SJSA1 (cell line): ENCODE measurements at places on chromosomes 5 and 9. TPM values are rescaled to one million over a fixed set of nuclear protein-coding genes. Genes with fewer than 3 reads are reported as not detected.

GRCh38 chr5:134989266-134989830 lies 21.6 kb downstream of the CATSPER3 start:
- no peak for DNase-seq
- H3K4me3 ChIP-seq: no peak overlapping the region
- no peaks in the 10 kb centered on the region for H3K36me3 ChIP-seq
- no peaks in the 10 kb centered on the region for H3K4me1 ChIP-seq

GRCh38 chr5:97635553-97635952 lies 452.5 kb upstream of the RIOK2 start:
- no peaks in the 10 kb centered on the region for H3K4me1 ChIP-seq
- no peak overlapping the region for H3K27ac ChIP-seq
- no peaks in the 10 kb centered on the region for H3K36me3 ChIP-seq
- no peaks in the 10 kb centered on the region for H3K27me3 ChIP-seq

GRCh38 chr9:114004221-114004716 lies 73.8 kb downstream of the AMBP start:
- peaks cover 19% of the 10 kb centered on the region for H3K36me3 ChIP-seq
- peak; percentile 23 for DNase-seq
- H3K4me3 ChIP-seq: no peak overlapping the region
- no peaks in the 10 kb centered on the region for H3K27me3 ChIP-seq
- H3K4me1 ChIP-seq: no peaks in the 10 kb centered on the region
- no peak overlapping the region for H3K27ac ChIP-seq

DNA sequence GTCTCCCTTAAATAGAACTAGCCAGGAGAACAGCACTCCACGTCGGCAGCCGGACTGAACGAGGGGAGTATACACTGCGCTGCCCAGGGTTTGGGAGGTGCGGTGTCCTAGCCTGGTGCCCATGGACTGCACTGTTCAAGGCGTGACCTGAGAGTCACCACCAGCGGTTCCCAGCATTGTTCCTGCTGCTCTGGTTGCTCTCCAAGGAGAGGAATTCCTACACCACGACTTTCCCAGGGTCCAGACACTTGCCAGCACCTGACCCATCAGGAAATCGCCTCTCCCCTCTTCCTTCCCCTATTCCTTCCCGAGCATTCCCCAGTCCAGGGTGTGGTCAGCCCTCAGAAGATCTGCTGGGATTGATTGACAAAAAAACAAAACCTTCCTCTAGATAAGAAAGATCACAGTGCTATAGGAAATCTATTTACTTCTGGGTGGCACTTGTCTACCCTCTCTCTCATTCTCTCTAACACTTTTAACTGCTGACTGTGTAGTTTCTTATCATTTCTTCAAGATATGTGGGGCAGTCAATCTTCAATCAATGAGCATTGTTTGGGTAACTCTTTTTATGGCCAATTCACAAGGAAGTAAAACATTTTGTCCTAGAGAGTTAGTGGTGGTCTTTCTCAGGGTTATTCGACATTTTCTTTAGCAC lies 297.8 kb upstream of the ACTBL2 start:
- no peaks in the 10 kb centered on the region for H3K27me3 ChIP-seq
- peak; percentile 31 for DNase-seq
- peaks cover 55% of the 10 kb centered on the region for H3K4me1 ChIP-seq

GRCh38 chr5:100904259-100904861 lies 1.3 kb upstream of the ST8SIA4 start:
- H3K27ac ChIP-seq: no peak overlapping the region
- H3K4me3 ChIP-seq: no peak overlapping the region
- H3K4me1 ChIP-seq: peaks cover 4% of the 10 kb centered on the region; the same call in 1 of the 2 replicates
- no peak for DNase-seq
- no peaks in the 10 kb centered on the region for H3K36me3 ChIP-seq

GRCh38 chr9:17339156-17339555 lies 204.3 kb downstream of the CNTLN start:
- DNase-seq: no peak
- H3K27me3 ChIP-seq: no peaks in the 10 kb centered on the region
- H3K4me3 ChIP-seq: no peak overlapping the region
- no peaks in the 10 kb centered on the region for H3K36me3 ChIP-seq
- H3K4me1 ChIP-seq: no peaks in the 10 kb centered on the region

- H3K27me3 ChIP-seq: no peaks in the 10 kb centered on the region
- H3K4me3 ChIP-seq: no peak overlapping the region
- H3K36me3 ChIP-seq: no peaks in the 10 kb centered on the region
- no peak for DNase-seq
- H3K27ac ChIP-seq: no peak overlapping the region
Observed at GRCh38 chr9:38436708-38437107, 12.5 kb upstream of the IGFBPL1 start.

DNA sequence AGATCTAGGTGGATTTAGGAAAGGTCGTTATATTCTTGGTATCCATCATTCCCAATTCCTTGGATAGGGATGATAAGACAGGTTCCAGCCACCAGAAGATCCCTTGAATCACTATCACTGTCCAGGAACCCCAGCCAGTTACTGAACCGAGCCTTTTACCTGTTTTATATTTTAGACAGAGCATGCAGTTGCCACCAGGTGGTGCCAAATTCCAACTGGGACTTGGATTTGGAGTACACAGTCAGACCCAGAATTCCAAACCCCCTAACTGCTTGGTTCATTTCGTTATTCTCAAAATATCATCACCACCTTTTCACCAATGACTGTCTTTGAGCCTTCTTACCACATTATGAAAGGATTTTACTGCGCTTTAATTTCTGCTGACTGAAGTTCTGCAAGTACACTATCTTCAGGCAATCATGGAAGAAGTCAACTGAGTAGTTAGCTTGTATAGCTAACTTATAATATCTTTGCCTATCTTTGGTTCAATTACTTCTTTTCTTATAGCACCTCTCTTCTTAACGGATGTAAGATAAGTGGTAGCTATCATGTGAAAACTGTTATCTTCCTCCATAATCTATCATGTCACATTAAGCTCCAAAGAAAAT lies 191.8 kb downstream of the PRR16 start:
- H3K27me3 ChIP-seq: no peaks in the 10 kb centered on the region
- DNase-seq: peak; percentile 51

- peaks cover 33% of the 10 kb centered on the region for H3K36me3 ChIP-seq
- DNase-seq: no peak
- H3K4me1 ChIP-seq: peaks cover 63% of the 10 kb centered on the region
- H3K27me3 ChIP-seq: no peaks in the 10 kb centered on the region
- H3K4me3 ChIP-seq: no peak overlapping the region
Observed at GRCh38 chr5:69502367-69502766, 9.8 kb downstream of the OCLN start.

DNA sequence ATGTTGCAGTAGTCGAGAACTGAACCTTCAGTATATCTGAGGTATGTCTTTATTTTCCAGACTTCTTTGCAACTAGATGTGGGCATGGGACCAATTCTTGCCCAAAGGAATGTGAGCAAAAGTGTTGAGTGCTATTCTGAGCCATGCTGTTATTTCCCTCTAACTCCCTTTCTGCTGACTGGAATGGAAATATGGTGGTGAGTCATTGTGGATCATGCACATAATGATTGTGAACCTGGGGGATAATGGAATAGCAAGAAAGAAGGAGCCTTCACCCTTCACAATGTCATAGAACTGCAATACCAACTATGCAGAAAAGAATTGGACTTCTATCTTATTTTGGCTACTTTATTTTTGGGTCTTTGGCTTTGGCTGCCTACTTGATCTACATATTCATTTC lies 10.3 kb upstream of the DOCK2 start:
- peaks cover 31% of the 10 kb centered on the region for H3K4me1 ChIP-seq
- DNase-seq: peak; percentile 76
- peak overlapping the region; percentile 10; the same call in 1 of the 2 replicates for H3K27ac ChIP-seq
- no peak overlapping the region for H3K4me3 ChIP-seq
- H3K36me3 ChIP-seq: no peaks in the 10 kb centered on the region
- H3K27me3 ChIP-seq: no peaks in the 10 kb centered on the region

DNA sequence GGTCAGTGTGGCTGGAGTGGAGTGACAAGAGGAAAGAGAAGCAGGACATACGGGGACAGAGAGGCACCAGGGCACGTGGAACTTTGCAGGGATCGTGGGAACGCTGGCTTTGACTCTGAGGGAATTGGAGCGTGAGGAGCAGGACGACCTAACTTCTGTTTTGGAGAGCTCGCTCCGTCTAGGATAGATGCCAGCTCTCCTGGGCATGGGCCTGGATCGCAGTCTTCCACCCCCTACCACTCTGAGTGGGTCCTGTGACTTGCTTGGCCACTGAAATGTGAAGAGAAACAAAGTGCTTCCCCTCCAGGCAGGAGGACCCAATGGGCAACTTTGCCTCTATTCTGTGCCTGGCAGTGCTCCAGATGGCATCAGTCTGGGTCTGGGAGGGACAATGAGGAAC lies 8.7 kb upstream of the SH3PXD2B start:
- no peak overlapping the region for H3K27ac ChIP-seq
- peaks cover 3% of the 10 kb centered on the region for H3K4me1 ChIP-seq
- H3K27me3 ChIP-seq: no peaks in the 10 kb centered on the region
- H3K4me3 ChIP-seq: no peak overlapping the region

DNA sequence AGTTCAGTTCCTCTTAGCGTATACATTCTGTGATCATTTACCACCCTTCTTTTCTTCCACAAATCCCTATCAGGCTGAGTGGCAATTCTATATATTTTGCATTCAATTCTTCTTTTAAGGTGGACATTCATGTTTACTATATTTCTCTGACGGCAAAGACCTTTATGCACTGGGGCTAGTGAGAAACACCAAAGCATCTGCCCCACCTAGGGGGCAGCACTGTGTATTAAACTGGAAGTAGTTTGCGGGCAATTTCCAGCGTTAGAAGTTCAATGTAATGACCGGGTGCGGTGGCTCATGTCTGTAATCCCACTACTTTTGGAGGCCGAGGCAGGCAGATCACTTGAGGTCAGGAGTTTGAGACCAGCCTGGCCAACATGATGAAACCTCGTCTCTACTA lies 27.9 kb upstream of the FBXL7 start:
- no peaks in the 10 kb centered on the region for H3K4me1 ChIP-seq
- no peaks in the 10 kb centered on the region for H3K36me3 ChIP-seq
- no peak overlapping the region for H3K4me3 ChIP-seq
- peaks cover 12% of the 10 kb centered on the region; the same call in 1 of the 2 replicates for H3K27me3 ChIP-seq
- H3K27ac ChIP-seq: no peak overlapping the region

DNA sequence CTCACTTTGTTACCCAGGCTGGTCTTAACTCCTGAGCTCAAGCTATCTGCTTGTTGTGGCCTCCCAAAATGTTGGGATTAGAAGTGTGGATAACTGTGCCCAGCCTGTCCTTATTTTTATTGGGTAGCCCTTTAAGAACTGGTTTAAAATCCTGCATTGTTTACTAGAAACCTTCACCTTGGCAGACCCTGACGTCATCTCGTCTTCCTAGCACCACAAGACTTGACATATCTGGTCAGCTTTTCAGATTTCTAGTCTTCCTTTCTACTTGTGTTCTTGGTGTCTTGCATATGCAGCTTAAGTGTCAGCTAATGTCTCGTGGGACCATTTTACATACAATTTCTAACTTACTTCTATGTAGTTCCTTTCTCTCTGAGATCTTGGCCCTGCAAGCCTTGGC lies 258.9 kb downstream of the IZUMO3 start:
- no peaks in the 10 kb centered on the region for H3K36me3 ChIP-seq
- H3K4me1 ChIP-seq: no peaks in the 10 kb centered on the region
- H3K4me3 ChIP-seq: no peak overlapping the region
- no peak overlapping the region for H3K27ac ChIP-seq
- H3K27me3 ChIP-seq: no peaks in the 10 kb centered on the region

DNA sequence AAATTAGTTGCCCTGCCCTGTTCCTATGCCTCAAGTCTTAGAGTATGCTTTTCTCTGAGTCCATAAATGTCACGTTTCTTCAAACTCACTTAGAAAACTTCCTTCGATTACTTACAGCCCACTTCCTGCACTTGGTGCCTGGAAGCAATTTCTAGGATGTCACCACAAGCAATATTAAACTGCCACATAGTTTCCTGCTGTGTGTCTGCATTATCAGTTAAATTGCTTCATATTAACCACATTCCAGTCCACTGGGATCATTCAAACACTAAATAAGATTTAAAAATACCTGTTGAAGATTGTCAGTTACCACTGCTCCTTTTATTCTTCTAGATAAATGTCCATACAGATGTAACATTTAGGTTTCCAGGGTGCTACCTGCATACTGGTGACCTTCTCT lies 4.1 kb downstream of the DENND1A start:
- DNase-seq: no peak
- H3K4me1 ChIP-seq: peaks cover 30% of the 10 kb centered on the region
- no peaks in the 10 kb centered on the region for H3K27me3 ChIP-seq
- no peak overlapping the region for H3K27ac ChIP-seq

GRCh38 chr9:95089257-95090022 lies 228.1 kb downstream of the FANCC start:
- peak overlapping the region; percentile 90 for H3K27ac ChIP-seq
- peaks cover 74% of the 10 kb centered on the region for H3K4me1 ChIP-seq
- peaks cover 43% of the 10 kb centered on the region for H3K36me3 ChIP-seq

DNA sequence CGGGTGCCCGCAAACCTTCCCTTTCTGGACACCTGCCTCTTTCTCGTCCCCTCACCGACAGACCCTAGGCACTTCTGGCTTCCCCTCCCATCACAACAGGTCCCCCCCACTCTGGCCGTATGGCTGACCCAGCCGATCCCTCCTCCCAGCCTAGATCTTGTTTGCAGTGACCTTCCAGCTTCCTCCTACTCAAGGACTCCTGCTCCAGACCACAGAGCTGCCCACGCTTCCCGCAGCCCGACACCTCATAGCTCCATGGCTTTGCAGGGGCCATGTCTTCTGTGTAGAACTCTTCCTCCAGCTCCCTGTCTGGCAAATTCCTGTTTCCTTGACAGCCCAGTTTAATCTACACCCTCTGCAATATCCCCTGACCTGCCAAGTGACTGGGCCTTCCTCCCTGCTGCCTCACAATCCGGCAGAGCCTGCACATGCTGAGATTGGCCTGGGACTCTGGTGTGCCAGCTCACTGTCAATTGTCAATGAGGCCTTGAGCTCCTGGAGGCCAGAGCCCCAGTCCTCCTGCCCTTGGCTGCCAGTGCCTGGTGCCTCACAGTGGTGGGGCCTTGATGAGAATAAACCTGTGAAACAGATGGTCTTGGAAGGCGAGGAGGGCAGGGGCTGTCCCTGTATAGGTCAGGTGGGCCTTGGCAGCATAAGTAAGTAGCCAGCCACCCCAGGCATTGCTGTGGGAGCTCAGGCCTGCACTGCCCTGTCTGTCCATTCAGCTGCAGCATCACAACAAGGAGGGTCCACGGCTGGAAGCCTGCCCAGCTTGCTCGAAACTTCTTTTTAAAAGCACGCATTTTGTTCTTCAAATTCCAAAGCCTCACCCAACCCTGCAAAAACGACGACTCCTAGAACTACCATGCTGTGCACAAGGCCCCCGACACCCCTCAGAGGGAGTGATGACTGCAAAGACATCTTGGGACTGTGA lies 50.5 kb downstream of the GADD45G start:
- no peaks in the 10 kb centered on the region for H3K36me3 ChIP-seq
- DNase-seq: no peak
- no peaks in the 10 kb centered on the region; the same call in 1 of the 2 replicates for H3K27me3 ChIP-seq
- H3K4me3 ChIP-seq: no peak overlapping the region

GRCh38 chr5:176730815-176731475 lies 79.4 kb upstream of the UNC5A start:
- DNase-seq: no peak
- H3K4me3 ChIP-seq: no peak overlapping the region
- no peaks in the 10 kb centered on the region for H3K4me1 ChIP-seq
- no peak overlapping the region for H3K27ac ChIP-seq
- peaks cover 98% of the 10 kb centered on the region for H3K27me3 ChIP-seq

Gene ZNF608
- 13.1 and 17.2 TPM in 2 replicates for total RNA-seq

Gene PLAC8L1
- not detected in 2 replicates for total RNA-seq

Gene UGT3A1
- total RNA-seq: 1.0 TPM in 1 of 2 replicates, not detected in the other

Gene CPLANE1
- 15.5 and 16.1 TPM in 2 replicates for total RNA-seq
